ENCODE measurements at places on chromosomes 11 and 22.

- no peak for DNase-seq
These were observed 22.0 kb upstream of the KLHL35 start for GRCh38 chr11:75454987-75455386.

- DNase-seq = no peak
These were observed 174.2 kb downstream of the ETS1 start for GRCh38 chr11:128412847-128413791.

DNA sequence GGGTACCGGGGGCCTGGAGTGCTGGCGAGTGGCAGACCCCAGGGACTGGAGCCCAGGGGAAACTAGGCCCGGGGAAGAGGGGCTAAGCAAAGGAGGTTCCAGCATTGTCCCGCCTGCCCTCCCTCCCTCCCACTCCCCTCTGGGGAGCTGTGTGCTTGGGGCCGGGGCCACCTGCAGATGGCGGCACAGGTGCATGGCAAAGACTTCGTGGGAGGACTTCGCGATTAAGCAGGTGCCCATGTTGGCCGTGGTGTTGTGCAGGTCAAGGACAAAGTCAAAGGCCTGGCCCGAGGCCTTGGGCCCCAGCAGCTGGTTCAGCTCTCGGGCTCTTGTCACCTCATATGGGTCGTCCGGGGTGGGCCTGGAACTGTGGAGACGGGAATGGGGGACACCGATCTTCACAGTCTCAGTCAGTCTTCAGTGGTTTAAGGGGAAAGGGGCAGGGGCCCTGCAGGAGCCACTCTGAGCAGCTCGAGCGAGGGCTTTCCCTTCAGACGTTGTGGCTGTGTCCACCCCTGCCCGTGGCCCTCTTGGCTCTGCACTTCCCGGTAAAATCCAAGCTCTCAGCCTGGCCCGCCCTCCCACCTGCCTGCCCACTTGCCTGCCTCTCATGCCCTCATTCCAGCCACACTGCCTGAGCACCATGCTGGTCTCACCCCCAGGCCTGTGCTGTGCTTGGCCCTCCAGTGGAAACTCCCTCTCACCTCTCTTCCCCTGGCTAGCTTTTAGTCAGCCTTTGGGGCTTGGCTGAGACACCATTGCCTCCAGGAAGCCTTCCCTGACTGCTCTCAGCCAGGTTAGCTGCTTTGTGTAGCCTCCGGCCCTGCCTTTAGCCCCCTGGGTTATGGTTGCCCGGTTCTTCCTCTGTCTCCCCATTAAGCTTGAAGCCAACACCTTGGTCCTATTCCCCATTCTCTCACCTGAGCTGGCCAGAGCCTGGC lies 4.7 kb downstream of the ACY3 start:
- no peak for DNase-seq

DNA sequence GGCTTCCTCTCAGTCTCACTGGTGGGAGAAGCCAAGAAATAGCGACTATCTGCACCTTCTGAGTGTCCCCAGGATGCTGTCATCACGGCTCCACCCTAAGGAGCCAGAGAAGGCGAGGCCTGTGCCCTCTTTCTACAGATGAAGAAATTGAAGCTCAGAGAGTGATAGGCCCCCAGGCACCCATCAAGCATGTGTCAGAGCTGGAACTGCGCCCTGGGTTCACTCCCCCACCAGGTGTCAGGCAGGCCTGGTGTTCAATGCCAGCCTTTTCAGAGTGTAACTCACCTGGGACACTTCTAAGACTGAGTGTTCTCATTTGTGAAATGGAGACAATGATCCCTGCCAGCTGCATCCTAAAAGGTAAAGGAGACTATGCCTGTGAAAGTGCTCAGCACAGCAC lies 127.3 kb upstream of the SEZ6L start:
- DNase-seq = no peak

DNA sequence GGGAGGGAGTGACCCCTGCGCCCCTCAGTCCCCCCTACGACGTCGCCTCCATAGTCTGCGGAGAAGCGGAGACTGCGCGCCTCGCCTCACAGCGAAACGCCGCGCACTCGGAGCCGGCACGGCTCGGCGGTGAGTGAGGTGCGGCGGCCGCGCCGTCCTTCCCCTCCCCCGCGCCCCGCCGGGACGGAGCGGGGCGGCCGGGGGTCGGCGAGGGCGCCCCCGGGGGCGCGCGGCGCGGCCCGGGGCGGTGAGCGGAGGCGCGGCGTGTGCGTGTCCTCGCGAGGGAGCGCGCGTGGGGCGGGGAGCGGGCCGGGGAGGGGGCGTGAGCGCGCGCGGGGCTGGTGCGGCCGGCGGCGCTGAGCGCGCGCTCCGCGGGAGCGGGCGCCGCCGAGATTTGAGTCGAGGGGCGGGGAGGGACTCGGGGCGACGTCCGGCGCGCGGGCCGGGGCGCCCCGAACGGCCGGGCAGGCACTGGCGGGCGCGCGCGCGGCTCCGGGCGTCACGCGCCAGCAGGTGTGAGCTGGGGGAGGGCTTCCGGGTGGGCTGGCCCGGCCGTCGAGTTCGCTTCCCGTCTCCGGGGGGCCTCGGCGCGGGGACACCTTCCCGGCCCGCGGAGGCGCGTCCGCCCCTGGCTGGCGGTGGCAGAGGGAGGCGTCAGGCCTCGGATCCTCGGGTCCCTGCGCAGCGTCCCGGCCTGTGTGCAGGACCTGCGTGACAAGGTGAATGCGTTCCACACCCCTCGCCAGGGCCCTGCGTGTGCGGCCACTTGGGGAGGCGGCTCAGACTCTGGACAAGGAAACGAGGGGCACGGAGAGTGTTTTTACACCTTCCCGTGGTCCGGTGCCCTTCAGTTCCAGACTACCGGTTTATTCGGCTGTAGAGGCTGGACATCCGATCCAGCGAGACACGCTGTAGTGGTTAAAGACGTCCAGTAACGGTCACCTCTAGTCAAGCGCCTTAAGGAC lies 50.4 kb downstream of the FAM83F start:
- peak; percentile 76 for DNase-seq

- peak; percentile 52 for DNase-seq
These were observed 563 bp downstream of the BID start for GRCh38 chr22:17773606-17774205.

- DNase-seq = no peak
These were observed 58.7 kb upstream of the ATXN10 start for GRCh38 chr22:45612940-45613339.

- DNase-seq = no peak
These were observed 112.9 kb upstream of the TMEM45B start for GRCh38 chr11:129702410-129703398.

DNA sequence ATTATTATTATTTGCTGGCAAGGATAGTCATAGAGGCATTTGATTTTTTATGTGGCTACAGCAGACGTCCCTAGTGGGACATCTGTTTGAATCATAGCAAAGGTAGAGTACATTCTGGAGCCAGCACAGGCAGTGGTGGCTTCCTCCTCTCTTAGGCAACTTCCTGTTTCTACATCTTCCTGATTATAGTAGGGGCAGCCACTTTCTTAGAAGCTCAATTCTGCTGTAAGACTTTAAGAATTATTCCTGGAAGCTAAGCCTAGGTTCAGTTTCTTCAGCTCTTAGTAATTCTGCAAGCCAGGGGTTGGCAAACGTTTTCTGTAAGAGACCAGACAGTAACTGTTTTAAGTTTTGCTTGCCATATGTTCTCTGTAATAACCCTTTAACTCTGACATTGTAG lies 129.3 kb upstream of the TENM4 start:
- DNase-seq = no peak

- DNase-seq = no peak
These were observed 6.3 kb downstream of the PPM1F start for GRCh38 chr22:21946262-21946925.

DNA sequence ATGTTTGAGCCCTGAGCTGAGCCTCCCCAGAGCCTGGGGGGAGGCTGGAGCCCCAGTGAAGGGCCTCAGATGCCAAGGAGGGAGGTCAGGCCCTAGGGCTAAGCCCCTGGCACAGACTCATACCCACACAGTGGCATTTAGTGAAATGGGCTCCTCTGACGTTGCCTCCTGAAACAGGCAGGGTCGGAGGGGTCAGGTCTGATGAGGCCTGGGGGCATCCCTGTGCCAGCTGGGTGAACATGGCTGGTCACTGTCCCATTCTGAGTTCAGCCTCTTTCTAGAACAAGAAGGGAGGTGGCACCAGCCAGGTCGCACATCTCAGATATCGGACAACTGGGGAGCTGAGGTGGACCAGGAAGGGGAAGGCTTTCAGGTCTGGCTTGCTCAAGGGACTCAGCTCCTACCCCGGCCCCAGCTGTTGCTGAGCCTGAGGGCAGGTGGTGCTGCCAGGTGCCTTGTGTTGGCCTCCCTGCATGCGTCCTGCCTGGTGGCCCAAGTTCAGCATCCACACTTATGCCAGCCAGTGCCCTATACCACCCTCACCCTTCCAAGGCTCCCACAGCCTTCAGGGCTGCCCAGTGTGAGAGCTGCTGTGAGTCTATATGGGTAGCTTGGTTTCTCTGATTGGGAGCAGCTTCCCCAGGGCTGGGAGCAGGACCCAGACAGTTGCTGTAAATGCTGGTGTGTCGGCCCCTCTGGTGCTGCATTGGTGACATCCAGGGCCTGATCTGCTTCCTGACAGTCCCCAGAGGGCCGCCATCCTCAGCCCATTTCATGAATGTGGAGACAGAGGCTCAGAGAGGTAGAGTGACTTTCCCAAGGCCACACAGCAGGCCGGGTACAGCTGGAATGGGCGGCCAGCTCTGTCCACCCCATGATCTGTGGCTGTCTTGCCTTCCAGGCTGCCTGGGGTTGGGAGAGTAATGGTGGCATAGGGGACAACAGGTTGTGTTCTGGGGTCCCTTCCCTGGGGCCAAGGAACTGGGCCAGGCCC lies 32.8 kb upstream of the PPARA start:
- no peak for DNase-seq

GRCh38 chr22:20429254-20430100 lies 8.1 kb downstream of the SCARF2 start:
- DNase-seq = peak; percentile 68

GRCh38 chr11:13000721-13001120 lies 8.4 kb upstream of the RASSF10 start:
- no peak for DNase-seq

- DNase-seq = no peak
These were observed 4.6 kb downstream of the SLC29A2 start for GRCh38 chr11:66366844-66367477.

- DNase-seq = no peak
These were observed 28.9 kb downstream of the DEUP1 start for GRCh38 chr11:93359396-93359795.

GRCh38 chr11:122038543-122038942 lies 77.5 kb downstream of the BLID start:
- no peak for DNase-seq

GRCh38 chr11:12762696-12763324 lies 88.6 kb downstream of the TEAD1 start:
- no peak for DNase-seq

DNA sequence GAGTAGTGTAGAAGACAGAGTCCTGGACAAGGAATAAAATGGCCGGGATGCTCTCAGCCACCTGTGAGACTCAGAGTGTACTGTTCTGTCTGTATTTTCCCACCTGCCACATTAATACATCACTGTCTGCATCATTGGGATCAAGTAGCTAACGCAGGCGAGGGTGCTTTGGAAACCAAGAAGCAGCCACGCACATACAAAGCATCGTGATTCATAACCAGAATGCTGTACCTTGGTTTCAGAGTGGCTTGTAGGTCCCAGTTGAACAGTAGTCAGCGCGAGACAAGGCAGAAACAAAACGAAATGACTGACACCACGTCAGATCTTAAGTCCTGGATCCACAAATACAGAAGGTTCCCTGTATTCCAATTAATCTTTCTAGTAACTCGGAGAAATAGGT lies 198.3 kb downstream of the GRIK4 start:
- DNase-seq = no peak

GRCh38 chr22:27990879-27991278 lies 71.8 kb upstream of the PITPNB start:
- DNase-seq = no peak

DNA sequence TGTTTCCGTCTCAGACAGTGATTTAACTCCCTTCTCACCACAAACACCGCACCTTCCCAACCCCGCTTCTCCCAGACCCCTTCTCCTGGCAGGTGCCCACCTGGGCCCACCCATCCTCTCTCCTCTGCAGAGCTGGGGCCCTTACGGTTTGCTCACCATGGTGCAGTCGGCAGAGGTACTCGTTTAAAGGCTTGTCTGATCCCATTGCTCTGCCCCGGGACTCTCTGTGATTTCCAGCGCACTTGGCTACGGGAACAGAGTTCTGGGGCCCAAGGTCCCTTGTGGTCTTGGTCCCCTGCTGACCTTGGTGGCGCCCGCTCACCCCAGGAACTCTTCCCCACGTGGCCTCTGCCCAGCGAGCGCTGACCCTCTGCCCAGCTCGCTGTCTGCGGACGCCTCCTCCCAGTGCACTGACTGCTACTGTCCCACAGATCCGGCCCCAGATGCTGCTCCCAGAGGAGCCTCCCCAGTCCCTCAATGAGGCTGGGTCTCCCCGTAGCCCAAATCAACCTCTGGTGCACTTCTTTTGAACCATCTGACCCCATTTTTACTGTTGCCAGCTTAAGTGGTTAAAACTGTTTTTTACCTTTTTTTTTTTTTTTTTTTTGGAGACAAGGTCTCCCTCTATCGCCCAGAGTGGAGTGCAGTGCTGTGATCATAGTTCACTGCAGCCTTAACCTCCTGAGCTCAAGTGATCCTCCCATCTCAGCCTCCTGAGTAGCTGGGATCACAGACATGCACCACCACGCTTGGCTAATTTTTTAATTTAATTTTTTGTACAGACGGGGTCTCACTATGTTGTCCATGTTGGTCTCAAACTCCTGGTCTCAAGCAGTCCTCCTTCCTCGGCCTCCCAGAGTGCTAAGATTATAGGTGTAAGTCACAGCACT lies 21.3 kb upstream of the CTSD start:
- DNase-seq = no peak

DNA sequence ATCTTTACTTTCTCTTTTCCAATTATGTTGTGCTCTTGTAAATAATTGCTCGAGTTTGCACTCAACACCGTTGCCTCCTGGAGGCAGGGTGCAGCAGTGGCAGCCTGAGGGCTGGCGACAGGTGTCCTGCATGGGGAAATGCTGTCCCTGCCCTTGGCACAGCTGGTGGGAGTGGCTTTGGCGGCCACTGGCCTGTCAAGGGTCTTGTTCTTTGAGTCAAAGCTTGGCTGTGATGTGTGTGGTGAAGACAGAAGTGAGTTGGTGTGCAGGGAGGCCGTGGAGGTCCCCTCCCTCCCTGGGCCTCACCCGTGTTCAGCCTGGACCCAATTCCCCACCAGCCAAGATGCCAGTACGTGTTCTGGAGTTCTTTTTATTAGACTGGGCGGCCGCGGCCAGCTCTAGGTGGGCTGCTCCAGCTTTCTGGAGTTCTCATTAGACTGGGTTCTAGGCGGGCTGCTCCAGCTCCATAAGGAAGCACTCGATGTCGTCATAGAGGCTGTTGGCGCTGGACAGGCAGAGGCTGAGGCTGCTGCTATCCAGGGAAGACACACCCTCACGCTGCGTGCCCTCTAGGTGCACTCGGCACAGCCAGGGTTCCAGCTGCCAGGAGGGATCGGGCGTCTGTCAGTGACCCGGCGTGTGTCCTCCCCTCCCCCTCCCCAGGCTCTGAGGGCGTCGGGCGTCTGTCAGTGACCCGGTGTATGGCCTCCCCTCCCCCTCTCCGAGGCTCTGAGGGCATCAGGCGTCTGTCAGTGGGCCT lies 3.4 kb downstream of the IRF7 start:
- DNase-seq = no peak

GRCh38 chr11:83063073-83063754 lies 8.5 kb downstream of the RAB30 start:
- no peak for DNase-seq

GRCh38 chr22:34437140-34437539 lies 516.9 kb upstream of the LARGE1 start:
- DNase-seq = no peak

- no peak for DNase-seq
These were observed 4.3 kb downstream of the TMEM25 start for GRCh38 chr11:118535261-118535660.

GRCh38 chr11:113447621-113448315 lies 27.4 kb downstream of the DRD2 start:
- DNase-seq = no peak

All from activated naive CD4-positive, alpha-beta T cell treated with anti-CD3 and anti-CD28 coated beads, Interleukin-2, amount 50 U/mL, for 16 hours (primary cell).